ENCODE measurements at places on chromosomes 1 and 21.
A peak's percentile ranks its signal among the peaks of the same experiment; 100 is the strongest.

GRCh38 chr1:21663951-21664805, 5.0 kb downstream of the RAP1GAP start:
- no peak for DNase-seq

GRCh38 chr1:193846876-193847604, 660.6 kb upstream of the B3GALT2 start:
- DNase-seq, result no peak

- no peak for DNase-seq
These were observed 18.4 kb downstream of the SMYD3 start for GRCh38 chr1:246488674-246489073.

DNA sequence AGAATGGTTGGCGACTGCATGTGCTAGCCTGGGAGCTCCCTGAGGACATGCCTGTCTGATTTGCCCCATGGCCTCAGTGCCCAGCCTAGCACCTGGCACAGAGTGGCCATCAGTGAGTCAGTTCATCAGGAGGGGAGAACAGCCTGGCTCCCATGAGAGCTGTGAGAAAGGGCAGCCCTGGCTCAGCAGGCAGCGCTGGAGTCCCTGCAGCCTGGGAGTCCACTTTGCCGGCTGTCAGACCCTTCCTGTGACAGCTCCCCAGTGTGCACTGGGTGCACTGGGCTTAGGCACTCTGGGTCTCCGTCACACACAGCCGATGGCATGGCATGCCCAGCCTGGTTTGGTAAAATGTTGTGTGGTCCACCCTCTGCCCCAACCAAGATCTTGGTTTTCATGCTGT, 28.7 kb downstream of the LDLRAP1 start:
- no peak for DNase-seq

GRCh38 chr21:35738347-35738961, 321.9 kb downstream of the SETD4 start:
- DNase-seq, result no peak

- DNase-seq, result no peak
These were observed 1.4 kb downstream of the C1orf94 start for GRCh38 chr1:34178072-34178471.

DNA sequence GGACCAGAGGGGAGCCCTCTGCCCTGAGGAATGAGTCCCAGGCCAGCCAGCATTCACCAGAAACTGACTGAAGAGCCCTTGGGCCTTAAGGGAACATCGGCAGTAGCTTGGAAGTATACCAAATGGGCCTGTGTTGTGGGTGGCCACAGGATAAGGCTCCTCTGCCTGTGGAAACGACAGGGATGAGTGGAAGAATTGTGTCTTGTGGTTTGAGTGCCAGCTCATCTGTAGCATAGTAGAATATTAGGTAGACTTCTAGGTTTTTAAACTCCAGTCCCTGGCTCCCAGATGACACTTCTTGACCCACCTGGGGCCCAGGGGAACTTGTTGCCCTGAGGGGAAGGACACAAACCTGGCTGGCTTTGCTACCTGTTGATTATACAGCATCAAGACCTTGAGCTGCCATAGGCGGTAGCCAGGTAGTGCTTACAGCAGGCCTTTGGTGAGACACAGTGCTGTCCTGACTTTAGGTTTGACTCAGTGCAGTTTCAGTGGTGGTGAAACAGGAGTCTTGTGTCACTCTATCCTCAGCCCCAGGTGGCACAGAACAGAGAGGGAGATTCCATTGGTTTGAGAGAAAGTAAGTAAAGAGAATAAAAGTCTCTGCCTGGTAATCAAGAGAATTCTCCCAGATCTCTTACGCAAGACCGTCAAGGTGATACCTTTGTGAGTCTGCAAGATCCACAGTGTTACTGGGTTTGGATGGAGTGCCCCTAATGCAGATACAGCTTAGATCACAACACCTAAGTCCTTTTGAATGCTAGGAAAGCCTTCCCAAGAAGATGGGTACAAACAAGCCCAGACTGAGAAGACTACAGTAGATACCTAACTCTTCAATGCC, 50.2 kb downstream of the RABGAP1L start:
- no peak for DNase-seq

- no peak for DNase-seq
These were observed 187.7 kb upstream of the USP24 start for GRCh38 chr1:55402671-55403464.

- peak; percentile 40 for DNase-seq
These were observed 563 bp upstream of the NFIA start for GRCh38 chr1:61081686-61082310.

GRCh38 chr1:111605576-111605975, 14.0 kb upstream of the RAP1A start:
- DNase-seq, result no peak

GRCh38 chr1:185062710-185063370, 17.5 kb downstream of the RNF2 start:
- DNase-seq, result no peak
